ENCODE measurements at places on chromosomes 2 and 18.

DNA sequence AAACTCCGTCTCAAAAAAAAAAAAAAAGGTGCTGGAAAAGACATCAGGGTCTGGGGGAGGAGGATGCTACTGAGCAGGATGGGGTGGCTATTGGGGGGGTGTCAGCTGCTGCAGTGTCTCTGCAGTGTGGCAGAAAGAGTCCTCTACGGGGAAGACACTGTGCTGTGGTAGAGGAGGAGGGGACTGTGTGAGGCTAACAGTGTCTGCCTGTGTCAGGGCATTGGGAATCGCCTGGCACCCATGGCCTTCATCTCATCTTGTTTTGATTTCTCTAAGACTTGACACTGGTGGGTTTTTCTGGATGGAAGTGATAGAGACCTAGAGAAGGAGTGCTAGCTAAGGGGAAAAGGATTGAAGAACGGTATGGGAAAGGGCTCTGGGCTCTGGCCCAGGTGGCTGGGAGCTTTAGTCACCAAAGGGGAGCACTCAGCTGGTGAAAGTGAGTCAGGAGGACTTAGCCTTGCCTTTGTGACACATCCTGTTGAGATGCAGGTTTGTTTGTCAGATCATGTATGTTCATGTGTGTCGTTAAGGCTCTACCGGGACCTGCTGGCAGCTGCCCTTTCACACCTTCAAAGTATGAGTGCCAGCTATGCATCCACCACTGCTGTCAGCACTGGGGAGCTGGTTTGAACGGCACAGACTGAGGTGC, 58.0 kb downstream of the FARP2 start:
- no peak for DNase-seq

- DNase-seq, result no peak
Observed at GRCh38 chr18:3554091-3554601, 104.2 kb downstream of the TGIF1 start.

GRCh38 chr18:39199231-39199855, 1633.7 kb upstream of the CELF4 start:
- DNase-seq, result no peak

DNA sequence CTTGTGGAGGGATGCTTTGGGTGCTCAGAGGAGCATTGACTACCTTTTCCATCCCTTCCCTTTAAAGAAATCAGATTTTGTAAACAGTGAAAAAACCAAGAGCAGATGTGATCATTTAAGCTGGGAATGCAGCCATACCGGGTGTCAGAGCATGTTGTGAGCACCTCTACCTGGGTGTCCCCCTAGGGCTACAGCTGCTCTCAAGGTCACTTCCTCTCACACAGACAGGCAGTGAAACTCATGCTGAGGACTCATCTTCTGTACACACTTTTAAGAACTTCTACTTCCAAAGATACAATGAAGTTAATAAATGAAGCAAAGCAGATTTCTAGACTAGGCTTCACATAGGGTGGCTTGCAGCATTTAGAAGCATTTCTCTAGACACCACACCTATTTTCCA, 48.4 kb upstream of the FRZB start:
- no peak for DNase-seq

- no peak for DNase-seq
Observed at GRCh38 chr18:36297417-36298125, at the start of gene FHOD3. Gene FHOD3, plus strand, starts transcription at chr18:36297713. Its CDS starts 123 bp downstream, at chr18:36297836.

- DNase-seq, result no peak
Observed at GRCh38 chr2:228658998-228659397, 477.5 kb upstream of the SPHKAP start.

GRCh38 chr2:62217970-62218369, 22.1 kb downstream of the B3GNT2 start:
- DNase-seq, result no peak

DNA sequence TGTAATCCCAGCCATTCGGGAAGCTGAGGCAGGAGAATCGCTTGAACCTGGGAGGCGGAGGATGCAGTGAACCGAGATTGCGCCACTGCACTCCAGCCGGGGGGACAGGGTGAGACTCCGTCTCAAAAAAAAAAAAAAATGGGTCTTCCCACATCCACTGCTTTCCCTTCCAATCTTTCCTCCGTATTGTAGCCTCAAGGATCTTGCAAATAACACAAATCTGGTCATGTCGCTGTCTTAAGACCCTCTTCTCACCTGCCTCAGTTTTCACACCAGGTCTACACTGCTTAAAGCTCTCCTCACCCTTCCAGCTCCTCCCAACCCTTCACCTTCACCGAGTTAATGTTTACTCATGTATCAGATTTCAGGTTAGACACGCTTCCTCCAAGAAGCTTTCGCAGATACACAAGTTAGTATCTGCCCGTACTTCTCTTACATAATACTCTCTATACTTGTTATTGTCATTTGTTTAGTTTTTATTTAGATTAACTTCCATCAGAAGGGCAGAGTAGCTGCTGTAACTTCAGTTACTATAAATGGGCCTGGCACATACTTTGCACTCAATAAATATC, 1.5 kb downstream of the IER3IP1 start:
- no peak for DNase-seq

- no peak for DNase-seq
Observed at GRCh38 chr2:127220768-127221527, 849 bp upstream of the CYP27C1 start.
